ENCODE measurements at places on chromosomes 6 and 20.

DNA sequence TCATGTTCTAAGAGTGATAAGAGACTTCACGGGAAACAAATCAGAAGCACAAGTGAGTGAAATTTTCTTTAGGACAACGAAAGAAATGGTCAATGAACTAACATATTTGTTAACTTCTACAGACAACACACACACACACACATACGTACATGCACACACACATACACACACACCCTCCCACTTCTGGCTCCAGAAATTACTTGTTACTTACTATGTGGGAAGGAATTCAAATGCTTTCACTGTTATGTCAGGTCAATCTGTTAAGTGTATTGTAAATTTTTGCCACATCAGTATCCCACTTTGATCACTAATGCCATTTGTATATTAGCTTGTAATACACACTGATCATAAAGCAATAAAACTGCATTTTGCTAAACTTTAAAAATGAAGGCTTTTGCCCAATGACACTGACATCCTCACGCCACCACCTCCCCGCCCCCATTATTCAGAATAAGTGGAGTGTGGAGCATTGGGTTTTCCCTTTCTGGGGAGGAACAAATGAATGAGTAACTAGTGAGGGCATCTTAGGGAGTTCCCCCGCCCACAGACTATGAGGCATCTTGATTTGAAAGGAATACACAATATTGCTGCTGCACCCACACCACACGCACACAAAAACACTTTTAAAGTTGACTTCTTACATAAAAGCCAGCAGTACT, 76.2 kb downstream of the ATXN1 start:
- no peak for DNase-seq
- no peak overlapping the region for H3K4me3 ChIP-seq
- H3K27ac ChIP-seq: no peak overlapping the region
- H3K36me3 ChIP-seq: no peaks in the 10 kb centered on the region
- no peaks in the 10 kb centered on the region for H3K4me1 ChIP-seq

DNA sequence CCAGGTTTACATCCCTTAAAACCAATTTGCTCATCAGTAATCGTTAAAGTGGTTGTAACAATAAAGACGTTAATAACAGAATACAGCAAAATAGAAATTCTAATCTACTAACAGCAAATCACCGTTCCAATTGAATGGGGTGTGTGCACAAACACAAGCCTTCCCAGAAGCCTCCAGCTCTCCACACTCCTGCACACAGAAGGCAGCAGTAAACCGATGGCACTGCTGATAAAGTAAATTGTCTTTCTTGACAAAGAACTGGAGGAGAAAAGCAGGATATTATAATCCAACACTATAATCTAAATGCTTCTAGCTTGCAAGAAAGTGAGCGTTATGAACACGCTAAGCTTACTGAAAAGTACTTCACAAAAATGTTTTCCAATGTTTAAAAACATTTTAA, 7.0 kb downstream of the ZNF217 start:
- peaks cover 9% of the 10 kb centered on the region for H3K36me3 ChIP-seq
- peak overlapping the region; percentile 49 for H3K4me3 ChIP-seq
- peak overlapping the region; percentile 92 for H3K27ac ChIP-seq
- no peaks in the 10 kb centered on the region for H3K27me3 ChIP-seq

DNA sequence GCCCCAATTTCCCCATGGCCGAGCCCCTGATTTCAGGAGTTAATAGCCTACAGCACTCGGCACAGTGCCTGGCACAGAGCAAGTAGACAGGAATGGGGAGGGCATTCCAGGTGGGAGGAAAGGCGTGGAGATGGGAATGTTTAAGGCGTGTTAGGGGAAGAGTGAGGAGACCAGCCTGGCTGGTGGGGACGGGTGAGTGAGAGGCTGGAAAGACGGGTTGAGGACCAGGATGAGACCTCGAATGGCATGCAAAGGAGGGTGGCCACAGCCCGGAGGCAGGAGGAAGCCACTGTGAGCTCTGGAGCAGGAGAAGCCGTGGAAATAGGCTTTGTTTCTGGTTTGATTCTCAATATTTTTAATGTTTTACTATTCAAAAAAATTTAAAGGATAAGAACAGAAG, 49.5 kb downstream of the CEBPB start:
- H3K27ac ChIP-seq: no peak overlapping the region
- no peaks in the 10 kb centered on the region for H3K36me3 ChIP-seq
- no peaks in the 10 kb centered on the region for H3K4me1 ChIP-seq

GRCh38 chr6:134814076-134814695, 135.7 kb downstream of the ALDH8A1 start:
- DNase-seq: no peak
- no peaks in the 10 kb centered on the region for H3K4me1 ChIP-seq
- H3K4me3 ChIP-seq: no peak overlapping the region
- no peak overlapping the region for H3K27ac ChIP-seq
- H3K36me3 ChIP-seq: no peaks in the 10 kb centered on the region

DNA sequence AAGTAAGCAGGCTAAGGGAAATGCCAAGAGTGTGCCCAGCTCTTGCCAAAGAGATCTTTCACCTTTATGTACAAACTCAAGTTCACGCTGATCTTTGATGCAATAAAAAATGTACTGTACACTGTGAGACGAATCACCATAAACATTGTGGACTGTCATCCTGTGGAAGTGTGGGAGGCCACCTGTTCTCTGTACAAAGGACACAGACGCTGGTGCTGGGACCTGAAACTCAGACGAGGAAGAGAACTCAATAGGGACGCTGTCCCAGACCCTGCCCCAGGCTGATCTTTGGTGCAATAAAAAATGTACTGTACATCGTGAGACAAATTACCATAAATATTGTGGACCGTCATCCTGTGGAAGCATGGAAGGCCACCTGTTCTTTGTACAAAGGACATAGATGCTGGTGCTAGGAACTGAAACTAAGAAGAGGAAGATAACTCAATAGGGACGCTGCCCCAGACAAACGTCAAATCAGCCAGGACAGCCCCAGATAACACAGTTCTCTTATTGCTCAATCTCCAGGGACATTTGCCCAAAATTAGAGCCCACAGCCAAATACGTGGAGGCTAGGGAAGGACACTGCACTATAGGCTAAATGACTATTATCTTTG, 312.7 kb upstream of the SGK1 start:
- peak; percentile 50 for DNase-seq
- H3K4me1 ChIP-seq: peaks cover 21% of the 10 kb centered on the region
- H3K36me3 ChIP-seq: no peaks in the 10 kb centered on the region
- peak overlapping the region; percentile 19 for H3K4me3 ChIP-seq
- no peaks in the 10 kb centered on the region for H3K27me3 ChIP-seq
- H3K27ac ChIP-seq: peak overlapping the region; percentile 26

GRCh38 chr6:148700741-148701311, 46.0 kb upstream of the UST start:
- H3K27ac ChIP-seq: peak overlapping the region; percentile 6
- peak; percentile 53 for DNase-seq
- H3K36me3 ChIP-seq: no peaks in the 10 kb centered on the region
- H3K27me3 ChIP-seq: no peaks in the 10 kb centered on the region

GRCh38 chr6:12047792-12048432, 35.8 kb downstream of the HIVEP1 start:
- DNase-seq: no peak
- no peaks in the 10 kb centered on the region for H3K27me3 ChIP-seq
- H3K4me3 ChIP-seq: no peak overlapping the region
- H3K27ac ChIP-seq: no peak overlapping the region

DNA sequence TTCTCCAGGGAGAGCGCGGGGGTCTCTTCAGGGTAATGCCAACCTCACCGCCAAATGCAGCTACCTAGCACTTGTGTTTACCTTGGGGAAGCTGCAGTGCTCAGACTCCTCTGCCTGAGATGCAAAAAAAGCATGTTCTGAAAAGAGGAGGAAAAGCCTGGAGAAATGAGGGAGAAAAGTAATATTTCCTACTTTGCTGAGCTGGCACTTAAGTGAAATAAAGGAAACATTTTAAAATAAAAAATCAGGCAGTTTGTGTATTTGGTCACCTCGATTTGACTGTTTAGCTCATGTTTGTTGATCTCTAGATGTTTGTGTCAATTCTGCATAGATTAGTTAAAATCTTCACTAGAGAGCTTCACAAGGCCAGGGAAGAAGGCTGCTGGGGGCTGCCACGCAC, 487.2 kb downstream of the QKI start:
- H3K4me3 ChIP-seq: no peak overlapping the region
- H3K27ac ChIP-seq: no peak overlapping the region
- H3K4me1 ChIP-seq: no peaks in the 10 kb centered on the region
- no peak for DNase-seq

DNA sequence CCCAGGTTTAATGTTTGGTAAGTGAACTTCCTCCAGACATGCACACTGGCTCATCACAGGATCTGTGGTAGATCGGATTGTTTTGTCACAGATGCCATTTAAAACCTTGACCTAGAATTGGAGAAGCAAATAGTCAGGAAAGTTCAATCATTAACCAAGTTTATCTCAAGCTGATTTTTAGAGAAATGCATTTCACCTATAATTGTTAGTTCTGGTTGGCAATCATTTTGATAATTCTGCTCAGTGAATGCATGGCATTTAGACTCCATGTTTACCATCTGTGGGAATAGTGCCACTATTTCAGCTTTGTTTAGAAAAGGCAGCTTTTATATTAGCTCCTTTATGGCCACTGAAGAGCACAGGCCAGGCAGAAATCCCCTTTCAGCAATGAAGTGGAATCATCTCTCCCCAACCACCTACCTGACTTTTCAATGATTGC, 73.9 kb upstream of the IPCEF1 start:
- H3K4me3 ChIP-seq: no peak overlapping the region
- no peaks in the 10 kb centered on the region for H3K27me3 ChIP-seq
- no peak for DNase-seq
- no peak overlapping the region for H3K27ac ChIP-seq
- H3K36me3 ChIP-seq: no peaks in the 10 kb centered on the region

DNA sequence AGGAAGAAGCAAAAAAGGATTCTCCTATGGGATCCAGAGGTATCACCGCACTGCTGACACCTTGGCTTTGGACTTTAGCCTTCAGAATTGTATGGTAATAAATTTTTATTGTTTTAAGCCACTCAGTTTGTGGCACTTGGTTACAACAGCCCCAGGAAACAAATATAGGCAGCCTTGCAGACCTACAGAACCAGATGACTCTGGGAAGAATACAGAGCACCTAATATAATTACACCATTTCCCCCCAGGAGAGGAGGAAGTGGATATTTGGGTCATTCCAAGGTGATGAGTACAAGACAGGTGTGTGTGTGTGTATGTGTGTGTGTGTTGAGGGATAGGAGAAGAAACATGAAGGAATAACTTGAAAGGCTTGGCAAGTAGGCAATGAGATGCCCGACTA, 84.2 kb upstream of the ENPP5 start:
- H3K27me3 ChIP-seq: no peaks in the 10 kb centered on the region
- no peak overlapping the region for H3K27ac ChIP-seq
- H3K36me3 ChIP-seq: no peaks in the 10 kb centered on the region

DNA sequence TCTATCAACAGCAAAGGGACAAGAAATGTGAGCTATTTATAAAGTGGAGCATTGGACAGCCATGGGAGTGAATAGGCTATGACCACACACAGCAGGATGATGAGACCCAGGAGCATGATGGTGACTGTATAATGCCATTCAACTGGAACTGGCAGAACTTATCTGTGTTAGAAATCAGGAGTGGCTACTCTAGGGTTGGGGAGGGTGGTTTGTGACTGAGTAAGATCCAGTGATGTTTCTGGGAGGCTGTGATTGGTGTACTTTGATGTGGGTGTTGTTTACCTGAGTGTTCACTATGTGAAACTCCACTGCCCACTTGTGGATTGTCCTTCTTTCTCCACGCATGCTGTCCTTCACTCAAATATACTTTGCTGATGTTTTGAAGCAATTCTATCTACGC, 11.5 kb upstream of the HLA-B start:
- no peak for DNase-seq
- H3K27ac ChIP-seq: no peak overlapping the region
- no peak overlapping the region for H3K4me3 ChIP-seq
- no peaks in the 10 kb centered on the region for H3K36me3 ChIP-seq

DNA sequence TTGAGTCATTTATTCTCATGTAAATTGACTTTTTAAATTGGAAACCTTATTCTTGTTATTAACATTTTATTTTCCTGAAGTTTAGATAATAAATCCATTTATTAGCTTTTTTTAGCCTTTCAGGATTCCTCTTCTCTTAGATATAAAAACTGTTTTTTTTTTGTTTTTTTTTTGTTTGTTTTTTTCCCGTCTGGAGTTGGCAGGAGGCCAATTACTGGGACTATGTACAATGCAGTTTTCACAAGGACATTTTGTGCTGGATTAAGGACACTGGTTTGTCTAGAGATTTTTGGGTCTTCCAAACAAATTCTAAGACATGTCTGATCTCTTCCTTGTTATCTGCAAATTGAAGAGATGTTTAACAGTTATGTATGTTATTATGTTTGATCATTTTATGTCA, 1.3 kb downstream of the BTNL2 start:
- no peaks in the 10 kb centered on the region for H3K4me1 ChIP-seq
- DNase-seq: no peak
- H3K36me3 ChIP-seq: no peaks in the 10 kb centered on the region
- H3K27ac ChIP-seq: no peak overlapping the region
- H3K27me3 ChIP-seq: no peaks in the 10 kb centered on the region

GRCh38 chr6:16244446-16244845, 6.1 kb downstream of the GMPR start:
- H3K27me3 ChIP-seq: 0 out of 2 replicates have a peak, but pooled peaks cover 6% of the 10 kb centered on the region
- H3K27ac ChIP-seq: no peak overlapping the region
- no peaks in the 10 kb centered on the region for H3K4me1 ChIP-seq
- H3K4me3 ChIP-seq: no peak overlapping the region
- H3K36me3 ChIP-seq: no peaks in the 10 kb centered on the region

- H3K27me3 ChIP-seq: no peaks in the 10 kb centered on the region
- no peak overlapping the region for H3K4me3 ChIP-seq
- DNase-seq: peak; percentile 40
These were observed 17.1 kb upstream of the CALHM6 start for GRCh38 chr6:116444092-116444491.

- H3K36me3 ChIP-seq: no peaks in the 10 kb centered on the region
- H3K27ac ChIP-seq: peak overlapping the region; percentile 90
- H3K4me1 ChIP-seq: peaks cover 38% of the 10 kb centered on the region
- DNase-seq: peak; percentile 91
- no peak overlapping the region for H3K4me3 ChIP-seq
These were observed 80.6 kb upstream of the ARMC2 start for GRCh38 chr6:108767418-108768165.

DNA sequence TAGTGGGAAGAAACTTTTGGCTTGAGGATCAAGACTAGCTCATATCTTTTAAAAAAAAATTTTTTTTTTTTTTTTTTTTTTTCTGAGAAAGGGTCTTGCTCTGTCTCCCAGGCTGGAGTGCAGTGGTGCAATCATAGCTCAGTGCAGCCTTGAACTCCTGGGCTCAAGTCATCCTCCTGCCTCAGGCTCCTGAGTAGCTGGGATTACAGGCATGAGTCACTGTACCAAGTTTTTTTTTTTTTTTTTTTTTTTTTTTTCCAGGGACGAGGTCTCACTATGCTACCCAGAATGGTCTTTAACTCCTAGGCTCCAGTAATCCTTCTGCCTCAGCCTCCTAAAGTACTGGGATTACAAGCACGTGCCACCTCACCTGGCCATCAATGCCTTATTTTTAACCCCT, 27.9 kb downstream of the GCLC start:
- no peaks in the 10 kb centered on the region for H3K36me3 ChIP-seq
- H3K27me3 ChIP-seq: no peaks in the 10 kb centered on the region
- H3K27ac ChIP-seq: no peak overlapping the region
- H3K4me3 ChIP-seq: no peak overlapping the region
